CD4-positive, alpha-beta T cell treated with Interleukin-6 at 100 ng/mL for 8 hours (primary cell): ENCODE measurements at places on chromosomes 4 and X.

GRCh38 chr4:102988429-102989020 is 31.0 kb downstream of the SLC9B1 start:
- DNase-seq: no peak

GRCh38 chrX:19739683-19740082 is 147.7 kb downstream of the SH3KBP1 start:
- peak; percentile 35 for DNase-seq

DNA sequence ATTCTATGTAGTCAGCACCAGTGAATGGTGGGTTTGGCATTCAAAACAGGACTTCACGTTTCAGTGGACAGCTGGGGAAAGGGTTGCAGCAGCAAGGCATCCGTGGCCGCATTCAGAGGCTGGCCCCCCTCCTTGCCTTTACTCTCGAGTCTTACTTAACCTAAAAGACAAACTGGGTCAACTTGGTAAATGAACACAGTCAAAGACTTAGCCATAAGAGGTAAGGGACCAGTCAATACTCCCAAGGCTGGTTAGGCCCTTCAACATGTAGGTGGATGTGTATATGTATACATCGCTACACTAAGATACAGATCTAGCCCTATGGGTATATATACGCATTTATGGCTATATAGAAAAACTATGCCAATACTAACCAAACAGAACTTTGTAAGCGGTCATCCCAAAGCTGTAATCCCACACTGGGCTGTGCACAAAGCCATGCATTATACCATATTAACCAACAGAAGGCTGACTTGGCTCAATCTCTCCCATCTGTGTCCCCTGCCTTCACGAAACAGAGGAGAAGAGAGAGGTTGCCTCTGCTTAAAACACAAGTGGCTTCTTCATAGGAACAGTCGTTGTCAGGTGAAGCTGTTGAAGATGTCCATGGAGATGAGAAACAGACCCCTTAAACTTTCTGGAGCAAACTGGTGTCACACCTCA is 61.9 kb downstream of the TSC22D3 start:
- DNase-seq: no peak

DNA sequence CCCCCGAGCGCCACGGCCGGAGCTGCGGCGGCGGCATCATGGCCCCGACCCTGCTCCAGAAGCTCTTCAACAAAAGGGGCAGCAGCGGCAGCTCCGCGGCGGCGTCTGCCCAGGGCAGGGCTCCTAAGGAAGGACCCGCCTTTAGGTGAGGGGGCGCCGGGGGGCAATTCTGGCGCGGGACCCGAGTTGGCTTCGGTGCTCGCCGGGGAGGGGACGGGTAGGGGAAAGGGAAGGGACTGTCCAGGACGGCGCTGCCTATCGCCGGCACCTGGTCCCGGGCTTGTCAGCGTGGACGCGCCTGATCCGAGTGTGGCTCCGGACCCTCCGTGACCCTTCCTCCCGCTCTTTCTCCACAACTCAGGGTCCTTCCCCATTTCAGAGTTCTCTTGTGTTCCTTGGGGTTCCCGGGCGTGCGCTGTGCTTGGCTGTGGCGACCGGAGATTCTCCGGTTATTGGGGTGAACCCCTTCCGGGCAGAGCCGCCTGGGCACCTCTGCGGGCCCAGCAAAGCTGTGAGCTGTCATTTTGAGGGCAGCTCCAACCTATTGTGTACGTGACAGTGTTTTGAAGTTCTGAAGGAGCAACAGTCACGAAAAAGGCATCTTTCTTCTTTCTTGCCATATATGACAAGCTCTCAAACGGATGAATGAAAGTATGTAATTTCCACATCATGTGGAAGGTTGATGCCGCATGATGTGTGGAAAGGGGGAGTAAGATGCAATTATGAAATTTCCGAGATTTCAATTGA is 522 bp downstream of the FNIP2 start:
- peak; percentile 46 for DNase-seq

DNA sequence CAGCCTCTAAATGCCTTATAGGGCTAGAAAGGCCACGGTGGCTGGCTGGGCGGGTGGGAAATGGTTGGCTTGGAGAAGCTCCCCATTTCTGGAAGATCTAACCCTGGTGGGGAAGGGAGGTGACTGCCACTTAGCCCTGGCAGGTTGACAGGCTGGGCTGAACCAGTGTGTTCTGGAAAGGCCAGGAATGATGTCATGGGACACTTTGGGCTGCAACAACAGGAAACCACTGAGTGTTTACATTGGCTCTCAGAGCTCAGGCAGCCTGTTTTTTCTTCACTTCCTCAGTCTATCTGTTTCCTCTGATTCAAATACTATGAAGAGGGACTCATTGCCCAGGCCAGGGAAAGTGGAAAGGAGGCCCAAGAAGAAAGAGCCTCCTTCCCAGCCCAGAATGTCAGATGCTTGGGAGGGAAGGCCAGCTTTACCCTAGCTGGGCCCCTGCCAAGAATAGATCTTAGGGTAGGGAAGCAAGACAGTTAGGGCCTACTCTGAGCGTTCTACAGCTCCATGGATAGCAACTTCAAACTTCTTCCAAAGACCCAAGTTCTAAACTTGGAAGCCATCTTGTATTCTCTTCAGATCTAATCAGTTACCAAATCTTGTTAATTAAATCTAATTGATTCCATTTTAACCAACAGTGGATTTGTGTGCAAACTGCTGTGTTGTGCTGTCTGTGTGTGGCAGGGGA is 65.8 kb upstream of the MSN start:
- DNase-seq: peak; percentile 66

DNA sequence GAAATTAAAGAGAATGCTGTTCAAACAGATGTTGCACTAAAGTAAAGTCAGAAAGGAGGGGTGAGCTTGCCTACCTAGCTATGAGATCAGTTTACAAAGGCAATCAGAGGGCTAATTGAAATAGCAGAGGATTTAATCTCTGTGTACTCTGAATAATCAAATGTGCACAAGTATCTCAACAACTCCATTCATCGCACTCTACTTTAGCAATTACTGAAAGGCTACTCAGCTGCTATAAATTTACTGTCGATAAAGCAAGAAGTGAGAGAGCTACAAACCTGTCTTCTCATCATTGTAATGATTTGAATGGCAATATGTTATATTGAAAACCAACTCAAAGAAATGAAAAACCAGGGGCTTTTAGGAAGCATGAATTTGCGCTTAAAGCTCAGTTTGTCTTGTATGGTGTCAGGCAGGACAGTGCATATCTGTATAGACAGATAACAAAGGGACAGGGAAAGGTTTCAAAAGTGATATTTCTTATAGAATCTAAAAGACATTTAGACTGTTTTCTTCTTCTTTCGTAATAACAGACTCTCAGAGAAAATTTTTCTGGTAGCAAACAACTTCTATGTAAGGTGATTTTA is 34.8 kb downstream of the GC start:
- no peak for DNase-seq

- no peak for DNase-seq
Observed at GRCh38 chrX:3420316-3420715, 73.9 kb upstream of the MXRA5 start.

- no peak for DNase-seq
Observed at GRCh38 chrX:132875650-132876522, 82.5 kb downstream of the HS6ST2 start.
